ENCODE measurements at places on chromosomes 11 and 22.

- no peak for DNase-seq
Observed at GRCh38 chr11:128904656-128905344, 13.6 kb downstream of the KCNJ5 start.

GRCh38 chr11:64719406-64719805, 3.6 kb downstream of the NRXN2 start:
- no peak for DNase-seq

DNA sequence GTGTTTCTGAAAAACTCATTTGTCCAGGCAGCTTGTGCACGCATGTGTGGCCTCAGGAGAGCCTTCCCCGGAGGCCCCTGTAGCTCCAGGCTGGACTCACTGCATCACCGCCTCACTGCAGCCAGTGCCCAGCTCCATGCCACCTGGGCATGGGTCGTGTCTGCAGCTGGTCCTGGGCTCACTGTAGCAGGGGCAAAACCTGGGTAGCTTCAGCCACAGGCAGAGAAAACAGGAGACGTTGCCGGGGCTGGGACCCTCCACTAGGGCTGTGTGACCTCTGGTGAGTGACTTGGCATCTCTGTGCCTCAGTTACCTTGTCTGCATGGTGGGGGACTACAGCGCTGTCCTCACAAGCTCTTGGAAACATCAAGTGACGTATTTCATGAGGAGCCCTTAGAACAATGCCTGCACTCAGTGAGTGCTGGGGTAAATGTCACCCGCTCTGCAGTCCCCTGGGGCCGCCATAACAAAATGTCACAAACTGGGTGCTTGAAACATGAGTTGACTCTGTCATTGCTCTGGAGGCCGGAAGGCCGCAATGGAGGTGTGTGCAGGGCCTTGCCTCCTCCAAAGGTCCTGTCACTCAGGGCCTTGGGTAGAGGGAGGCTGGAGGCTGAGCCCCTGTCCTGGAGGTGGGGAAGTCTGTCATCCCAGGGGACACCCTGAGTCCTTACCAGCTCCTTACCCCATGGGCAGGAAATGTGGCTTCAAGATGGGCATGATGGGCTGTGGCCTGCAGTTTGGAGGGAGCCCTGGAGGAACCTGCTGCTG, 488.7 kb downstream of the TBC1D22A start:
- DNase-seq: no peak

DNA sequence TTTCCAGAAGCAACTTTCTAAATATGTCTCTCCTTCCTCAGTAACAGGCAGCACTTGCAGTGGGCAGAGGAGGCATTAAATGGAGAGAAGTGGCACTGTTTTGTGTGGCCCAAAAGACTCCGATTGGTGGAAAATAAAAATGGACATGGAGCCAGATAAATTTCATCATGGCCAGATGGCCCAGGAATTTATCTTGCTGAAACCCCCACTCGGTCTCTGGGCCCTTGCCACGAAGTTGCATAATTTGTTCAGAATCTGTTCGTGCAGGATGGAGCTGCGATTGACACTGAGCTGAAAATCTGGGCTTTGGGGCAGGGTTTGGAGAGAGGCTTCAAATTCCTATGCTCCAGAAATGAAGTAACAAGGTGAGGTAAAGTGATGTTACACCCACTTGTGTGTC, 65.5 kb downstream of the C11orf91 start:
- no peak for DNase-seq

- DNase-seq: no peak
Observed at GRCh38 chr11:66497206-66497605, 13.2 kb upstream of the BBS1 start.

GRCh38 chr22:36067235-36067558, 38.6 kb upstream of the RBFOX2 start:
- DNase-seq: no peak

DNA sequence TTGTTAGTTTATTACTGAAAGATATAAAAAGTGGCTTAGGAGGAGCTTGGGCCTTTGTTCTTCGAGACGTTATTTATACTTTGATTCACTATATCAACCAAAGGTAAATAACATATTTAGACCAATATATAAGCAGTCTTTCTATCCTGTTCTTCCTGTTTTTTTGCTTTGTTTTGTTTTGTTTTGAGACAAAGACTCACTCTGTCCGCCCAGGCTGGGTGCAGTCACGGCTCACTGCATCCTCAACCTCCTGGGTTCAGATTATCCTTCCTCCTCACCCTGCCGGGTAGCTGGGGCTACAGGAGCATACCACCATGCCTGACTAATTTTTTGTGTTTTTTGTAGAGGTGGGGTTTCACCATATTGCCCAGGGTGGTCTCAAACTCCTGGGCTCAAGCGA, 66.8 kb downstream of the ATM start:
- DNase-seq: no peak

GRCh38 chr11:123494195-123495050, 64.4 kb downstream of the GRAMD1B start:
- DNase-seq: no peak

DNA sequence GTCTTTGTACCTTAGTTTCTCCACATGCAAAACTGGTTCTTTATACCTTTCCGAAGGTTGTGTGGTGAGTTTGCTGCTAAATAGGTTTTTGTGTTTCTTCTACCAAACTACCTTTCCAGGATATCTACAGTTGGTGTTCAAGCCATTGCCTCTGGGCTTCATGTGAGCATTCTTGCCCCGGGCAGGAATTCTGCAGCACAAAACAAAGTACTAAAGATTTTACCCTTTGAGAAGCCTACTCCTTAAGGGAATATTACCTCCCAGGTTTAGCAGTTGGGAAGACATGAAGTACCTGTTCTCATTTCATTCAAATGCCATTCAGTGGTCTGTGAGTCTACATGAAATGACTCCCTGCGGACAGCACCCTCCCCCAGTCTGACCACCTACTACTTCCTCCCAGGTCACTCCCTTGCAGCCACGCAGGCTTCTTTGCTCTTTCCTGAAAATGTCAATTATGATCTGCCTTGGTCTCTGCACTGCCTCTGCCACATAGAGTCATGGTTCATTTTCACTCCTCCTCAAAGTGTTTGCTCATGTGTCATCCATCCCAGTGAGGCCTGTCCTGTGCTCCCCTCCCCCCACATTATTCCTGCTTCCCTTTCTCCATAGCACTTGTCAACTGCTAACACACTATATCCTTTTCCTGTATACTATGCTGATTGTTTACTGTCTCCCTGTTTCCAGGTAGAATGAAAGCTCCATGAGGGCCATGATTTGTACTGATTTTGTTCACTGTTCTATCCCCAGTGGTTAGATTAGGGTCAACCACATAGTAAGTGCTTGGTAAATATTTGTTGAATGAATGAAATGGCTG, 36.9 kb downstream of the PACS1 start:
- DNase-seq: no peak
